ENCODE measurements at places on chromosomes 5 and 9.

- DNase-seq, result no peak
These were observed 59.1 kb upstream of the TMC1 start for GRCh38 chr9:72462340-72462739.

DNA sequence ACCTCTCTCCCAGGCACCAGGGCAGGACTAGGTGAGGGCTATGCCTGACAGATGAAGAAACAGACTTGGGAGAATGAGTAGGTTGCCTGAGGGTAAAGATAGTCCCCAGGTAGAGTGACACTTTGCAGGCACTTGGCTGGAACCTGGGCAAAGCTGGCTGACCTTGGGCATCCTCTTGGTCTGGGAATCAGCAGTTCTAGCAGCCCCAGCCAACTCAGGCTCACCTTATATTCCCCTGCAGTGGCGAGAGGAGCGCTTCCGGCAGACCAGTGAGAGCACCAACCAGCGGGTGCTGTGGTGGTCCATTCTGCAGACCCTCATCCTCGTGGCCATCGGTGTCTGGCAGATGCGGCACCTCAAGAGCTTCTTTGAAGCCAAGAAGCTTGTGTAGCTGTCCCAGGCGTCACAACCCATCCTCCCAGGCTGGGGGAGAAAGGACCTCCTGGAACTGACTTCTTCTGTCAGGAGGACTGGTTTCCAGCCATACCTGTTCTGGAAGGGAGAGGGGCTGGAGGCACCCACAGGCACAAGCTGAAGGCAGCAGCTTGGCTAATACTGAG is 3.1 kb downstream of the TMED9 start:
- DNase-seq, result no peak

GRCh38 chr5:161077936-161078545 is 226.0 kb upstream of the ATP10B start:
- DNase-seq, result no peak

DNA sequence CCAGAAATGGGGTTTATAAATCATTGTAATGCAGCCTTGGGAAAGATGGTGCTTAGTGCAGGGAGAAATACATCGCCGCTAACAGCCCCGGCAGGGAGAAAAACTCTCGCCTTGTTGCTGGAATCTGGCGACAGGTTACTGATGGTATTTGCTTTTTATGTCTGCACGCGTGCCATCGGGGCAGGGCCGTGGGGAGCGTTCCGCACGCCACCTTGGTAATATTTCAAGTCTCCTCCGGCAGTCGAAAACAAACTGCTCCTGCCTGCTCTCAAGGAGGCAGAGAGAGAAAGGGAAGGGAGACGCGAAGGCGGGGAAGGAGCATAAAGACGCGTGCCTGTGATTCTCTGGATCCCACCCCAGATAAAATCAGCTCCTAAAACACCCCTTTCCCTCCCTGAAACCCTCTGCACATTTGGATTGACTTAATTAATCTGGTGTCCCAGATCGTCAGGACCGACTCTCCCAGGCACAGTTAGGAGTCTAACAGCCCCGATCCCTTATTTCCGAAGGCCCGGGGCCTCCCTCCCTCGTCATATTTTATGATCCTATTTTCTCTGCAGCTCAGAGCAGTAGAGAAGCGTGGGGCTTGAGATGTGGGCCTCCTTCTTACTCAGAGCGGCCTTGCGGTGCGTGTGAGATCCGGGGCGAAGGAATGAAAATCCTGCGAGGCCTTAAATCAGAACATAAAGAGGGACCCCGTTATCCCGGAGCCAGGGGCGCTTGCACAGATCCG is 47.7 kb downstream of the CFAP77 start:
- DNase-seq, result no peak

GRCh38 chr9:94865582-94866452 is 139.3 kb downstream of the AOPEP start:
- DNase-seq, result no peak

- DNase-seq, result no peak
These were observed 20.6 kb upstream of the IL7R start for GRCh38 chr5:35835796-35836742.

DNA sequence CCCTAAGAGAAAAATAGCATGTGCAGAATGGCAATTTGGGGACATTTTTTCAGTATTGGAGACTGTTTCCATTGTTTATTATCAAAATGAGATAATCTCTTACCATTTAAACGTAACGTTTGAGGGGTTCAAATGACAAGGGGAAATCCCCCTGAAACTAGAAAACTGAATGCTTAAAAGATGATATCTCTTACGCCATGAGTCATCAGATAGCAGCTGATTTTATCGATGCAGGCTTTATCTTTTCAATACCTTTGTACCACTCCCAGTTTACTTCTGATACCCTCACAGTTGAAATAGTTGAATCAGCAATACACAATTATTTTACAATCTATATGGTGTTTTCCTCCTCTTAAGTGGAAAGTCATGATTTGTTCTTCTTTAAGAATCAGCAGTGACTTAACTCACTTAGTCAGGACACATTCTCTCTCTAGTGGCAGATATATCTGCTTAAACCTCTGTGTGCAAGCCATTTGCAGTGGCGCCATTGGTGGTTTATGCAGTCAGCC is 29.2 kb downstream of the OSMR start:
- no peak for DNase-seq

- DNase-seq, result no peak
These were observed 44.4 kb downstream of the PCA3 start for GRCh38 chr9:76808636-76809035.

DNA sequence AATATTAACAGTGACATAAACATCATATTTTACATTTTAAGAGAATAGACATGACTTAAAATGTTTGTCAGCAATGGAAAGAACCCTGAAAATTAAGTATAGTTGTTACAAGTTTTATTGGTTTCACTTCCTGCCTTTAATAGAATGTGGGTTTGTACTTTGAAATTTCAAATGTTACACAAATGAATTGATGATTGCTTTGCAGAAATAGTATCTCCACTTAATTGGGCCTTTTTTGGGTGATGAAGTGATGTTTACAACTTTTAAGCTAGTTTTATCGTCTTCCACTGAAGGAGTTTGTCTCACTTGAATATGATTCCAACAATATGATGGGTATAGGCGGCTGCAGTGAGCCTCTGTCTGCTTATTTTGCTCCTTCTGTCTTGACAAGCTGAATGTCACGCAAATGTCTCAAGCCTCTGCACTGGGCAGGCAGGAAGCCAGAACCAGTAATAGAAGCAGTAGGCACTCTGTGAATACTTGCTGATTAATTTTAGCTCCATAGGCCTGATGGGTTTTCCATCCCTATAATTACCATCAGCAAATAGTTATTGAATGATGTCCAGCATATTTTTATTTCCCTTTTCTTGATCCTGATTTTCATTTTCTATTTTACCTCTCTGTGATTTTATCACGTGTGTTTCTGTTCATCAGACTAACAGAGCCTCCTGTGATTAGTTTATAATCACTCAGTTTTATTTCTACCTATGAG is 10.6 kb upstream of the NR3C1 start:
- DNase-seq, result no peak

GRCh38 chr5:178273665-178274541 is 41.3 kb upstream of the PHYKPL start:
- no peak for DNase-seq

- no peak for DNase-seq
These were observed 339.0 kb downstream of the PDE4D start for GRCh38 chr5:59554501-59554900.

DNA sequence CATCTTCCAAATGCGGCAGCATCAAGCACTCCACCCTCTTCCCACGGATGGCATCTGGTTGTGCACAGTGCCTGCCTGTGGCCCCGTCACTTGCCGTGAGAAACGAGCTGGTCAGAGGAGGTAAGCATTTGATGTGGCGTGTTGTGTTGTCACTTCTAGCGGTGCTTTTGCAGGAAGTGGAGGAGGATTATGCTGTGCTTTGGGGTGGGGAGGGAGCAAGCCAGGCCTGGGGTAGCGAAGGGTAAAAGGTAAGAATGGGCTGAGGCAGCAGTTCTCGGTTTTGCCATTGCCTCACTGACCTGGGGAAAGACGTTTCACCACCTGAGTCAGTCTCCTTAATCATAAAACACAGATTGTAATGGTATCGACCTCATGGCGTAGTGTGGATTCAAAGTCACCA is 2.3 kb upstream of the POMT1 start:
- peak; percentile 28 for DNase-seq

DNA sequence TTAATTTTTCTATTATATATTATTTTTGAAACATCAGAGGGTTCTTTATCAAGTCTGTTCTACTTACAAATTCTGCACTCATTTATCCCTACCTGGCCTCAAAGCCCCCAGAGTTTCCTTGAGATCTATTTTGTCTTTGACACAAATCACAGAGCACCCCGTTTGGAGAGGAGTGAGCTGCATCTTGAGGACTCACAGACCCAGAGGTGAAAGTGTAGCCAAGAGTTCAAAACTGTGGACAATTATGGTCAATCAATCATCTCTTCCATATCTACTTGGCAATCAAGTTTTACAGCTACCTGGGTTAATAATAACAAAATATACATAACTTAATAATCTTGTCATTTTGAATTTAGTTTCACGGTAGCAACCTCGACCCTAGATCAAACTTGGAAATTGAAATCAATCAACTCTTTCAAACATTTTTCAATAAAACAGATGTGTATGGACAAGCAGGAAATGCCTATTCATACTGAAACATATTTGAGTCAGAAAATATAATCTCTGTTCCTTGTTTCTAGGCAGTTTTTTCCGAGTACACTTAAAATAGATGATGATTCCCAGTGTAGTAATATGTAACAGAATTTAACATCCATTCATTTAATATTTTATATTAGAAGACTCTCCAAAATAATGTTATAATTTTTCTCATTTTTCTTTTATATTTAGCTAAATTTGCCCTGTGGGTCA is 13.7 kb upstream of the SYK start:
- DNase-seq, result no peak

GRCh38 chr5:51208296-51208695 is 175.0 kb upstream of the ISL1 start:
- no peak for DNase-seq

DNA sequence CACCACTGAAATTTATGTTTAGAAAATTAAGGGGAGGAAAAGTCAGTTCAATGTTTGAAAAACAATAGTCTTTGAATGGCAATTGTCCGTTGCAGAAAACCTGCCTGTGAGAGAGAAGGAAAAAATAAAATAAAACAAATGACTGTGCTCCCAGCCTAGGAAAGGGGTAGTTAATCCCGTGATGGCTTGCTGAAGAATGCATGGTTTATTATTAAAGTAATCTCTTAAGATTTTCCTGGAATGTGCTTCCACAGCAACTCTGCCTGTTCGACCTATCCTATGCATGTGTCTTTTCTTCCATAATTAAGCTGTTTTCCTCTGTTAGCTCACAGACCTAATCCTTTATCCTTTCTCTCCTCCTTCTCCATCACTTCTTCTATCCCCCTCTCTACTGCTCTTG is 2.4 kb upstream of the DAB2 start:
- DNase-seq, result no peak

DNA sequence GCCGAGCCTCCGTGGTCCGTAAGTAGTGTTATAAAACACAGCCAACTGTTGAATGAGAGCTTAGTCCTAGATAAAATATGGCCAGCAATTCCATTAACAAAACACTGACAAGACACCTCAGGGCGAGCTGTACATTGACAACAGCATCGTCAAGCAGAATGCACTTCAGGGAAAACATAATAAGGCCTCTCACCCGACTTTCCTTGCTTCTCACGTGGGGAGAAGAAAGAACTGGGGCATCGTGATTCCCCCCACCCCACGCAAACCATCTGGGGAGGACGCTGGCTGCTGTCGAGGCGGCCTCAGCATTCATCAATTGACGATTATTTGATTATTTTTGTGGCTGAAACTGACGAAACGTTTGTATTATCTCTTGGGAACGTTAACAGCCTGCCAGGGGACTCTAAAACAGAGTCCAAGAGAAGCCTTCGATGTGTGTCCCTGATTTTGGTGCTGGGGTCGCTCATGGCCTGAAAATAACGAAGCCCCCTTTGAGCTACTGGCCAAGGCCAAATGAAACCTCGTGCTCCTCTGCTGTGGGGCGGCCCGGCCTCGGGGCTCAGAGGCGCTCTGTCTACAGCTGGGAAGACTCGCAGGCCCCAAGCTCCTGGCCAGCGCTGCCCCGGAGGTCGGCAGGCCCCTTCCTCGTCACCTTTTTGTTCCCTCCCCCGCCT is 464 bp downstream of the GDF9 start:
- DNase-seq, result no peak

DNA sequence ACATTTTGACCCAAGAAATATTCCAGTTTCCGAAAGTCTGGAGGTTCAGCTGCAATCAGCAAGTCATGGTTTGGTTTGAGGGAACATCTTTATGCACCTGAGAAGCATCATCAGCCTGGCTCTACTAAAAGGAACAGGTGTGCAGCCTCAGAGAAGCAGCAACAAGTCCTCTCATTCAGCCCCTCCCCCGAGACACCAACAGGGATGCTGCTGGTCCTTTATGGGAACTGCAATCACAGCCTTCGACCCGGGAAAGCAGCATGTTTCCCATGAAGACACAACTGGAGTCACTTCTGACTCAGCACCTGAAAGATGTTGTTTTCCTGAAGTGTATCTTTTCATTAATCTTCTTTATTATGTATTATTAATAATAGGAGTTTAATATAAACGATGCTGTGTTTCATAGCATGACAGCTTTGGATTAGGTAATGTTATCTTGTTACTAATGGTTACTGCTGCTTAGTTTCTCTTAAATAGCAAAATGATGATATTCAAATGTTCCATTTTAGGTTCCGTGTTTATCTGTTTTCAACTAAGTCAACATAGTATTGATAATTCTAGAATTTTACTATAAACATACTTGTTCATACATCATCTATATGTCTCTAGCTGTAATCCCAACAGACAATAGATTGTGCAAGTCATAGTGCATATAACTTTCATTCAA is 15.6 kb upstream of the NREP start:
- no peak for DNase-seq

DNA sequence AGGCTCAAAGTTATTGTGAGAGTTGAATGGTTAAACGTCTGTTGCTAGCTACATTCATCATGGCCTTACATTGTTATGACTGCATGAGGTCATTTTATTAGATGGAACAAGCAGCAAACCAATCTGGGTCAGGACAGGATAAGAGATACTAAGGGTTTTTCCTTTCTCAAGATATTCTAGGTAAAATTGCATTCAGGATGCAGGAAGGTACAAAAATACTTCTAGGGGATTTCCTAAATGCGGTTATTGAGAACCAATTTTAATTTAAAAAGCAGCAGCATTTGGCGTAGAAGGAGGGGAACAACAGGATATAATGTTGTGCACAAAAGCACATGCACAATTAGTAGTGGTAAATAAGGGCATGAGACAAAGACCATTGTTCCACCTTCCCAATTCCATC is 39.2 kb upstream of the LURAP1L start:
- no peak for DNase-seq

GRCh38 chr5:169279125-169279524 is 21.8 kb downstream of the SLIT3 start:
- no peak for DNase-seq

GRCh38 chr5:90852531-90852930 is 293.9 kb downstream of the ADGRV1 start:
- no peak for DNase-seq

DNA sequence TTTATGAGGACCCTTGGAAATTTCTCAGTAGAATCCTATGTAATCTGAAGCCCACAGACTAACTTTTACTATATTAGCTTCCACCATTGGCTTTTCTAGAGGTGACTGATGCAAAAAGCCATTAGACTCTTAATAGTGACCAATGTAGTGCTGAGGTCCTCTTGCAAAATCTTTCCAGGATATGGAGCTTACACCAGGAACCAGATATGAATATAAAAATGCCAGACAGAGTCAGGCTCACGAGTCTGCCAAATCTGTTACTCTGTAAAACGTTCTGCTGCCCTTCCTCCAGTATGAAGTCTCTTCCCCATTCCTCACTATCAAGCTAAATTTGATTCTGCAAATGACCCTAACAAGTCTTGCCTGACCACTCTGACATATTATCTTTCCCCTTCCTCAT is 73.4 kb upstream of the C6 start:
- no peak for DNase-seq

All from HL-60 (cell line).